ENCODE measurements at places on chromosomes 3 and 15. TPM values are rescaled to one million over a fixed set of nuclear protein-coding genes. Genes with fewer than 3 reads are reported as not detected.

Gene CYP1A1
- total RNA-seq: 0.48 TPM

Gene C2CD4A
- not detected for total RNA-seq

Gene SLC6A1
- total RNA-seq: not detected

Gene ERC2
- 0.09 TPM for total RNA-seq

Gene NCK1
- 41.9 TPM for total RNA-seq

Gene GHSR
- not detected for total RNA-seq

Gene RPL4
- 3,363 TPM for total RNA-seq

Gene STAB1
- total RNA-seq: 0.07 TPM

Gene CHRD
- 0.07 TPM for total RNA-seq

Gene PLIN1
- not detected for total RNA-seq

Gene ZCWPW2
- 0.16 TPM for total RNA-seq

Gene SLC22A14
- not detected for total RNA-seq

Gene C3orf70
- total RNA-seq: 0.05 TPM

Gene FBXO40
- total RNA-seq: not detected

Gene SCG5
- 3.7 TPM for total RNA-seq

Gene PAQR5
- total RNA-seq: not detected

Gene HESX1
- 0.43 TPM for total RNA-seq

Gene KNG1
- total RNA-seq: not detected

Gene CHRNA7
- 0.25 TPM for total RNA-seq

Gene ZNF80
- 0.74 TPM for total RNA-seq

Gene FGF12
- total RNA-seq: not detected

Measured in activated T-helper 2 cell treated with anti-CD3 and anti-CD28 coated beads, Interferon-gamma antibody, Interleukin-2, Interleukin-4, amounts not matched to agents 10 μg/mL and 5 μg/mL and 100 μg/mL, durations not matched to agents 14 hours and 24 hours and 36 hours (primary cell).